ENCODE measurements at places on chromosomes 4 and X. TPM values are rescaled to one million over a fixed set of nuclear protein-coding genes. Genes with fewer than 3 reads are reported as not detected.

- peaks cover 1% of the 10 kb centered on the region for H3K27me3 ChIP-seq
- H3K36me3 ChIP-seq, result no peaks in the 10 kb centered on the region
Observed at GRCh38 chr4:26583538-26583864, 383 bp upstream of the TBC1D19 start.

- no peaks in the 10 kb centered on the region for H3K4me1 ChIP-seq
- no peaks in the 10 kb centered on the region for H3K27me3 ChIP-seq
- H3K4me3 ChIP-seq, result no peak overlapping the region
- no peak for DNase-seq
Observed at GRCh38 chrX:121122332-121122731, 74.9 kb downstream of the GLUD2 start.

DNA sequence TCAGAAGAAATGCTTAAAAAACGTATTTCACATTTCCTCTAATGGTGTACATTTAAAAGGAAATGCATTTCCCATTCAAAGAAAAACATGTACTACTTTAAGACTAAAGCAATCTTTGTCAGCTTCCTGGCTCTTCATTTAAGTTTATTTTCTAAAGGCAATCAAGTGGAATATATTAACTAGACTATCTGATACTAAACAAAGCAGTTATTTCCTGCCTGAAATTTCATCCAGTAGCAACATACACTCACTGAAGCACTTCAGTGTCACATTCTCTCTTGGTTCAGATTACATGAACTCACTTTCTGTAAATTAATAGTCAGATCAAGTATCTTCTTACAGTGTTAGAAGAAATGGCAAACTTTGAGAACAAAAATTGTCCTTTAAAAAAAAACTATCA, 42.5 kb downstream of the LRBA start:
- H3K36me3 ChIP-seq, result peaks cover 2% of the 10 kb centered on the region
- no peak overlapping the region for H3K27ac ChIP-seq
- no peak for DNase-seq

TBC1D9 gene
- total RNA-seq, result 0.07 TPM

CT55 gene
- total RNA-seq, result not detected

Measured in activated CD4-positive, alpha-beta T cell treated with anti-CD3 and anti-CD28 coated beads for 36 hours (primary cell).